Panc1 (cell line): ENCODE measurements at places on chromosomes 5 and 9. TPM values are rescaled to one million over a fixed set of nuclear protein-coding genes. Genes with fewer than 3 reads are reported as not detected.

UGT3A1 gene
- total RNA-seq, result not detected

GFM2 gene
- total RNA-seq, result 22.5 TPM

DNA sequence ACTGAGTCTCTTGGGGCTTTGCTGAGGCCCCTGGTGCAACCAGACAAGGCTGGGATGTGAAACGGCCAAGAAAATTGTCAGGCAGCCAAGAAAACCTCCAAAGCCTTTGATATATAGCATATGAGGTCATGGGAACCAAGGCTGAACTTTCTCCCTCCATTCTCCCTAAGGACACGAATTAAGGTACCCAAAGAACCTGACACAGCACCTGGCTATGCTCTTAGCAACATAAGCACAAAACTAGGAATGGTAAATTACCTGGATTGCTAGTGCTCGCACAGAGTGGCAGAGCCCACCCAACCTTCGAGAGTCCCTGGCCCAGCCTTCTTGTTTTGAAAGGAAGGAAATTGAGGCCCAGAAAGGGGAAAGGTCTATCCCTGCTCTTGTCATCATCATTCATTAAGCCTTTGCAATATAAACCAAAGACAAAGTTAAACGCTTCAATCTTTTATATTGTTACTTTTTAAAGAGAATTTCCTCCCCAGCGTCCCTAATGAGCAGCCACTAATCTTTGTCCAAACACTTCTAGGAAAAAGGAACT, 220.0 kb upstream of the NR4A3 start:
- H3K36me3 ChIP-seq, result no peaks in the 10 kb centered on the region
- H3K27me3 ChIP-seq, result no peaks in the 10 kb centered on the region
- H3K27ac ChIP-seq, result no peak overlapping the region
- no peak for DNase-seq
- H3K4me3 ChIP-seq, result no peak overlapping the region
- no peaks in the 10 kb centered on the region for H3K4me1 ChIP-seq

ESM1 gene
- total RNA-seq, result not detected

G3BP1 gene
- total RNA-seq, result 290 TPM

LHX3 gene
- total RNA-seq, result 0.13 TPM

PNPLA7 gene
- total RNA-seq, result 3.9 TPM

- peaks cover 2% of the 10 kb centered on the region; the same call in 1 of the 2 replicates for H3K27me3 ChIP-seq
- no peak overlapping the region for H3K4me3 ChIP-seq
- no peaks in the 10 kb centered on the region for H3K36me3 ChIP-seq
- H3K27ac ChIP-seq, result no peak overlapping the region
- no peak for DNase-seq
Observed at GRCh38 chr5:122341087-122341486, 29.1 kb downstream of the SNCAIP start.

GRCh38 chr9:110104261-110104809, 103.6 kb downstream of the C9orf152 start:
- DNase-seq, result no peak
- no peaks in the 10 kb centered on the region for H3K36me3 ChIP-seq
- H3K4me3 ChIP-seq, result no peak overlapping the region
- H3K27me3 ChIP-seq, result no peaks in the 10 kb centered on the region
- no peak overlapping the region for H3K27ac ChIP-seq

DNA sequence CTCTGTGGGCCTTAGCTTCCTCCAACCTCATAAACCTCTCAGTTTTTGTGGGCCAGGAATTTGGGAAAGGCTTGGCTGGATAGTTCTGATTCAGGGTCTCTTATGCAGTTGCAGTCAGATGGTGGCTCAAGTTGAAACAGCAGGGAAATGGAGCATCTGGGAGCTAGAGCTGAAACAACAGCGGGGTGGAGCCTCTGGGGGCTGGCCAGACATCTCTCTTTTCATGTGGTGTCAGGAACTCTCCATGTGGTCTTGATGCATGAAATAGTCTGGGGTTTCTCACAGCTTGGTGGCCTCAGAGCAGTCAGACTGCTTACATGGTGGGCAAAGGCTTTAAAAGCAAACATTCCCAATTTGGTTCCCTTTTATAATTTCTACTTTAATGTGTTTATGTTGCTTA, 13.5 kb downstream of the ZNF346 start:
- H3K36me3 ChIP-seq, result 0 out of 2 replicates have a peak, but pooled peaks cover 2% of the 10 kb centered on the region
- H3K4me1 ChIP-seq, result no peaks in the 10 kb centered on the region
- H3K27ac ChIP-seq, result no peak overlapping the region
- H3K27me3 ChIP-seq, result no peaks in the 10 kb centered on the region
- DNase-seq, result no peak
- no peak overlapping the region for H3K4me3 ChIP-seq

DNA sequence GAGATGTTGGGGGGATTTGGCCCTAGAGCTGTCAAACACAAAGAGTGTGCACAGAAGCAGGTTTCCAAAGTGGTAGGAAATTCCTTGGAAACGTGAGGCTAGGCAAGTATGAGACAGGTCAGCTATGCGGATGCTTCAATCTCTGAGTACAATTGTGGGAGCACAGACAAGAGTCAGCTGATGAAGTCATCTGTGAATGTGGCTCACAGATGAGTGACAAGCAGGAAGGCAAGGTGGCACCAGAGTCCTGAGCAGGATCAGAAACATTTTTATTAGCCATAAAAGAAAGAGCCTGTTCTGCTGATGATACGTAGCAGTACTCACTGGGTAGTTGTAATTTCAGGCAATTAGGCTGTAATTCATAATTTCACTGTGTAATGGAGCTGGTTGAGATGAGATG, 117.0 kb downstream of the DCP2 start:
- H3K4me3 ChIP-seq, result no peak overlapping the region
- H3K27me3 ChIP-seq, result no peaks in the 10 kb centered on the region; the same call in 1 of the 2 replicates
- DNase-seq, result no peak
- no peaks in the 10 kb centered on the region for H3K36me3 ChIP-seq
- H3K4me1 ChIP-seq, result no peaks in the 10 kb centered on the region
- no peak overlapping the region for H3K27ac ChIP-seq
